ENCODE measurements at places on chromosomes 3 and 15.

GRCh38 chr3:63228677-63229076, 49.4 kb upstream of the SYNPR start:
- DNase-seq: peak; percentile 60

DNA sequence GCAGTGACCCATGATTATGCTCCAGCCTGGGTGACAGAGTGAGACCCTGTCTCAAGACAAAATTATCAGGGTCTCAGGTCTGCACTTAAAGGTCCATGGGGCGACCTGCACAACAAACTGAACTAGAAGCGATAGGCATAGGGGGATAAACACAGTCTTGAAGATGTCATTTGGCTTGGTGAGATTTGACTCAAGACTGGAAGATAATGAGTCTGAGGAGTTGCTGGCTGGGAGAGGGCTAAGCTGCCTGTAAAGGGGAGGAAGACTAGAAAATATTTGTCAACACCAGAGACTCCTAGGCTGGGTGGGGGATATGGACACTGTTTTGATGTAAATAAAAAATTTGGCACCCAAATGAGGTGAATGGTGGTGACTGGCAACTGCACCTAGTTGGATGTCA, 19.8 kb downstream of the GHRL start:
- DNase-seq: no peak

- no peak for DNase-seq
These were observed 34.6 kb downstream of the SH3BP5 start for GRCh38 chr3:15297608-15298350.

- no peak for DNase-seq
These were observed 60.4 kb upstream of the PRSS50 start for GRCh38 chr3:46778101-46778500.

DNA sequence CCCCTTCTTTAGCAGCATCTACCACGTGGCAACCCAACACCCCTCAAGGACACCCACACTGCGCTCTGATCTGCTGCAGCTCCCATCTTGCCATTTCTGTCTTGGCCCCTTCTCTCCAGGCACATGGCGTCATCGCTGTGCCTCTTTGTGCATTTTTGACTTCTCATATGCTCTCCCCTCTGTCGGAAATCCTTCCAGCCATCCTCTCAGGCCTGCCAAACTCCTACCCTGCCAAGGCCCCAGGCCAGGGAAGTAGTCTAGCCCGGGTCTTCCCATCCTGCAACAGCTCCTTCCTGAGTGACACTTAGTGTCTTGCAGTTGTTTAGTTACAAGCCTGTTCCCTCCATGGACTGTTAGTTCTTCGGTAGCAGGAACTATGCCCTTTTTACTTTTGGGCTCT, 34.0 kb upstream of the CTXND1 start:
- DNase-seq: no peak

DNA sequence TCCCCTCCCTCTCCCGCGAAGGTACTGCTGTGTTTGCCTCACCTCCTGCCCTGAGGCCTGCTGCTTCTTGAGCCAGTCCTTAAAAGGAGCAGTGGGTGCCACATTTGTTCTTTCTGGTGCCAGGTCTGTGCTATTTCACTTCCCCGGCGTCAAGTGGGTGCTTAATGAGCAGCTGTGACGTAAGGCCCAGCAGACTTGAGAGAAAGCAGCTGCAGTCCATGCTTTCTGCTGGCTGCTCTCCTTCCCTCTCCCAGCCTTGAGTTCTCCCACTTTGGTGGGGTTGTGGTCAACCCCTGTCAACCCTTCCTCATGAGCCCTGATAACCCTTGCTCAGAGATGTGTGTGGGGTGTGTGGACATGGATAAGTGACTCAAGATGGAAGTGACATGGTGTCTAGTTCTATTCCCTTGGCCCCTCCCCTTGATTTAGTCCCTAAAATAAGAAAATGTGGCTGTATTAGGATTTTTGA, 6.9 kb downstream of the INAFM2 start:
- no peak for DNase-seq

GRCh38 chr15:38876621-38877020, 312.0 kb upstream of the RASGRP1 start:
- DNase-seq: no peak

- no peak for DNase-seq
These were observed 41.5 kb downstream of the GPD1L start for GRCh38 chr3:32147933-32148332.

DNA sequence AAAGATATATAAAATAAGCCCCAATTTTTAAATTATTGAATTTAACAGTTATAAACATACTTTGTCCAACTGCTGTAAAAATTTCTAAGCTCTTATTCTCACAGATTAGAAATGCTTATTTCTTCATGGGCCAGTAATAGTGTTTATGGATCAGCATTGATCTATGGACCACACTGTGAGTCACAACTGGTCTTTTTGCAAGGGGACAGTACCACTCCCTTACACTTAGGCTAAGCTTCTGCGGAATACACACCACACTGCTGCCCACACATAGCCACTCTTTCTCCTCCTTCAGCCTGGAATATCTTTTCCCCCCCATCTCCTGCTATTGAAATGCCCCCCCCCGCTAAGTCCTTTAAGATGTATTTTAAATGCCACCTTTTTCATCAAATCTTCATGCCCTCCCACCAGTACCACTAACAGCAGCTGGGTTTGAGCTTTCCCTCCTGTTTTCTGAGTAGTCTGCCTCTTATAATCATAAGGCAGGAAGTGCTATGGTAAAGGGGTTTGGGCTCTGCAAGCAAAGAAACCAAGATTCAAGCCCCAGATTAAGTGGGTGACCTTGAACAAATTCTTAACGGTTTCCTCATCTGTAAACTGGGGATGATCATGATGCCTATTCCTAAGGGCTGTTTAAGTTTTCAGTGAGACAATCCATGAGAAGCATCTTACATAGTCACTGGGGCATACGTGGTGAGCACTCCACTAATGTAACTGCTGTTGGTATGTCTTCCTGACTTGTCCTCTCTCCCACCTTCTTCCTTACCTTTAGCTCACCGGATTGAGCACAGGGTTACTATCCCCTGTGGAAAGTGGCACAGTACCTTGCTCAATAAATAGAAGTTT, 69.2 kb downstream of the DCUN1D1 start:
- DNase-seq: no peak

GRCh38 chr3:186754006-186754405, 29.4 kb upstream of the EIF4A2 start:
- no peak for DNase-seq

DNA sequence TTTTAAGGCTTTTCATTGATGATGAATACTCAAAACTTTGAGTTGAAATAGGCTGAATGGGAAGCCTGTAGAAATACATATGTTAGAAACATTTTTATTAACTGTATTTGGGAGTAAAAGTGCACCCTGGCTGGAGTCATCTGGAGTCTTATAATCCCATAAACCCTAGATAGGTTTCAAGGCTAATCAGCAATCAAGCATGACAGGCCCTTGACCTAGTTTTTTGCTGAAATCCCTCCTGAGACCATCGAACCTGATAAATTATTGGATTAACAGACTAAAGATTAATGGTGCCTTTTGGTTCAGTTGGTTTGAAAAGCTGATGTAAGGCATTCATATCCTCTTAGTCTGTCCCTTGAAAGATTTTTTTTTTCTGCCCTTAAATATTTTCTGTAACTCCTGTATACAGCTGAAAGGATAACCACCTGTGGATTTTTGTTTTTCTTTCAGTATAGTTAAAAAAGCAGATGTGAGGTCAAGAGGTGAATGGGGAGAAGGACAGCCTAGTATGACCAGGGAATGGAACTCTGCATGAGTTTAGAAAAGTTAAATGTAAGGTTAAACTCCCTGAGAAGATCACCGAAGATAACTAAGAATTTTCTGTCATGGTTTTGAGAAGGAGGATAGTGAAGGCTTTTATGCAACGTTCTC, 69.4 kb upstream of the STXBP5L start:
- no peak for DNase-seq

GRCh38 chr3:186693843-186694242, 23.3 kb upstream of the KNG1 start:
- DNase-seq: no peak

DNA sequence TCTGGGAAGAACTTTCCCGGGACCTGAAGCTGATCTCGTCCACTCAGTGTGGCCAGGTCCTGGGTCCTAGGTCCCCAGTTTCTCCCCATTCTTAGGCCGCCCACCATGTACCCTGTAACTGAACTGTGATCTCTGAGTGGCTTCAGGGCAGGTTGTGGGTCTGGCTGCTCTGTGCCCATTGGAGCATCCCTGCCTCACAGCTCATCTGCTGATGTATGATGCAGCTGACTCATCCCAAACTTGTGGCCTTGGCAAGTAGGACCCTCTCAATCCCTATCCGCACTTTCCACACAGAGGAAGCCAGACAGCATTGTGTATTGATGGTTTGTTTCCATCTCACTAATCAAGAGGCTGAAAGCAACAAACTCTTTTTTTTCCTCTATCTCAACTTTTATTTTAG, 69.1 kb upstream of the XCR1 start:
- DNase-seq: no peak

- no peak for DNase-seq
These were observed 1.6 kb upstream of the TXNRD3 start for GRCh38 chr3:126656371-126657134.

GRCh38 chr3:37819591-37819990, 42.1 kb upstream of the CTDSPL start:
- no peak for DNase-seq

- no peak for DNase-seq
These were observed 3.1 kb downstream of the WDR93 start for GRCh38 chr15:89693696-89694095.

GRCh38 chr3:117874028-117874690, 1160.5 kb downstream of the IGSF11 start:
- no peak for DNase-seq

- no peak for DNase-seq
These were observed 14.7 kb upstream of the PLA2G4F start for GRCh38 chr15:42171122-42171521.

DNA sequence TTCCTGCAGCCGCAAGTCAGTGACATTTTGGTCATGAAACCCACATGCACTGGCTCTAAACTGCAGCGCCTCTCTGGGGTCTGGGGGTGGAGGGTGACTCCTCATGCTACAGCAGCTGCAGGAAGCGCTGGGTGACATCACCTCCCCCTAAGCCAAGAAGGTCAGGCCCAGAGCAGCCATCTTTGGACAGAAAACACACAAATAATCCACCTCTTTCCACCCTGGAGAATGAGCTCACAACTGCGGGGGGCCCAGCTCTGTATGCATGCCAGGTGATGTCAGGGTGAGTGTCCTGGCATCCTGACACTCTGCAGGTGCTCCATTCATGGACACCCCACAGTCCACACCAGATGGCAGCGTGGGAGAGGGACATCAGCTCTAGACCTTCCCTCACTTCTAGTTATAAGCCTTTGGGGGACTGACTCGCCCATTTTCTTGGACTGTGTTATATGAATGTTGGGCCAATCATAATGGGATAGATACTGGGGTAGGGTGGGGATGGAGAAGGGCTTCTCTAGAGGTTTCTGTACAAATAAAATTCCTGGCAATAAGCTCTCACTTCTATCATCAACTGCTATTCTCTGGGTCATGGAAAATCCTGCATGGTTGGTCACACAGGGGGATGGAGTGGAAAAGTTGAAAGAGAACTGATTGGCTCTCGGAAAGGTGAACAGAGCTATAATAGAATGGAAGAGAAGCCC, 70.7 kb upstream of the THBS1 start:
- DNase-seq: no peak

GRCh38 chr3:172658344-172659245, 52.3 kb downstream of the NCEH1 start:
- DNase-seq: peak; percentile 65

GRCh38 chr3:23811919-23812318, 6.2 kb downstream of the UBE2E1 start:
- DNase-seq: no peak

DNA sequence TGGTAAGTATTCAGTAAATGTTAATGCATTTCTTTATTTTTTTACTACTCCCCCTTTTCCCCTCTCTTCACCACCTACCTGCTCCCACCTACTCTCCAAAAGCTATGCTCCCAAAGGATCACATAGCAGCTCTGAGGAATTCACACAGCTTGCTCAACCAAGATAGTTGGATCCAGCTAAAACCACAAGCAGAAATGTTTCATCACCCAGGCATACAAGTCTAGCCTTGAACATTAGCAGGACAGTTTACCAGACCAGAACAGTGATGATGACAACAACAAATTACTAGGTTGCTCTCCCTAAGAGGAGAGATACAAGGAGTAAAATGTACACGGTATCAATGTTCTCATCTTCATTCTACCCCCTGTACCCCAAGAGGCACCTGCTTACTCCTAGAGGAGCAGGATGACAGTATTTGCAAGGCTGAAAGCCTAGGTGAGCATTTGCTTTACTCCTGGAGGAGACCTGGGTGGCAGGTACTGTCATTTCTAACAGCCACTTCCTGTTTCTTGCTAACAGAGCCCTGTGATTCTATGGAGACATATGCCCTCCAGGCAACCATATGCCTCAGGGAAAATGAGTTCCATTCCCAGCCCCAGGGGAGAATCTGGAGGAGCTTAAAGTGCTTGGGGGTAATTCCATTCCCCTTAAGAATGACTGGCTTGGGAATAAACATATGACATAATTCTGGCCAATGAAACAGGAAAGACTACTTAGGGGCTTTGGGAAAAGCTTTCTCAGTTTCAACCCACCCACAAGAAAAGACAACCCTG, 237.5 kb downstream of the NTRK3 start:
- DNase-seq: no peak

Measured in urothelium cell line (cell line).